Activated T-helper 1 cell treated with anti-CD3 and anti-CD28 coated beads, Interleukin-12 subunit alpha, Interleukin-12 subunit beta, Interleukin-2, Interleukin-4 antibody, amounts not matched to agents 30 ng/mL and 10 ng/mL and 1 ng/mL, durations not matched to agents 14 hours and 24 hours and 36 hours (primary cell): ENCODE measurements at places on chromosomes 11 and 22. TPM values are rescaled to one million over a fixed set of nuclear protein-coding genes. Genes with fewer than 3 reads are reported as not detected.
A peak's percentile ranks its signal among the peaks of the same experiment; 100 is the strongest.

Gene LRRN4CL
- total RNA-seq, result 0.17 and 0.26 TPM in 2 replicates

Gene DNAL4
- total RNA-seq, result 5.0 TPM in 2 replicates

Gene OR51B6
- not detected in 2 replicates for total RNA-seq

Gene OR52I1
- not detected in 2 replicates for total RNA-seq

Gene OVCH2
- not detected in 2 replicates for total RNA-seq

Gene IGLL1
- not detected in 2 replicates for total RNA-seq

Gene MCHR1
- not detected in 2 replicates for total RNA-seq

Gene ACTN3
- 0.05 TPM in 1 of 2 replicates, not detected in the other for total RNA-seq

Gene CRYBA4
- total RNA-seq, result not detected in 2 replicates

Gene P2RX6
- total RNA-seq, result 0.18 and 0.22 TPM in 2 replicates

- DNase-seq, result no peak
These were observed 145.8 kb upstream of the ARHGAP20 start for GRCh38 chr11:110857892-110858546.

GRCh38 chr11:94968334-94968958 lies 4.9 kb downstream of the CWC15 start:
- DNase-seq, result no peak

GRCh38 chr11:61155741-61156140 lies 5.5 kb downstream of the VPS37C start:
- DNase-seq, result no peak

DNA sequence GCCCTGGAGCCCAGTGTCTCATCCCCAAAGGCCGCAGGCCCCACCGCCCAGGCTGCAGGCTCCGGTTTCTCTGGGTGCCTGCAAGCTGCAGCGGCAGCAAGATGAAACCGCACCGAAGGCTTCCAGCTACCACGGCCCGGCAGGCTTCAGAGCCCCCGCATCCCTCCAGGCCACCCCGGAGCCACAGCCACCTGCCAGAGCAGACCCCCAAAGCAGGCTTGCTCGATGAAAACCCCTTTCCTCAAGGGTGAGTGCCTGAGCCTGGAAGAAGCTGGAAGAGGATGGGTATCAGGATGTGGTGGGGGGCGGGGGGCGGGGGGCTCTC lies 24.5 kb upstream of the GNB1L start:
- DNase-seq, result no peak

DNA sequence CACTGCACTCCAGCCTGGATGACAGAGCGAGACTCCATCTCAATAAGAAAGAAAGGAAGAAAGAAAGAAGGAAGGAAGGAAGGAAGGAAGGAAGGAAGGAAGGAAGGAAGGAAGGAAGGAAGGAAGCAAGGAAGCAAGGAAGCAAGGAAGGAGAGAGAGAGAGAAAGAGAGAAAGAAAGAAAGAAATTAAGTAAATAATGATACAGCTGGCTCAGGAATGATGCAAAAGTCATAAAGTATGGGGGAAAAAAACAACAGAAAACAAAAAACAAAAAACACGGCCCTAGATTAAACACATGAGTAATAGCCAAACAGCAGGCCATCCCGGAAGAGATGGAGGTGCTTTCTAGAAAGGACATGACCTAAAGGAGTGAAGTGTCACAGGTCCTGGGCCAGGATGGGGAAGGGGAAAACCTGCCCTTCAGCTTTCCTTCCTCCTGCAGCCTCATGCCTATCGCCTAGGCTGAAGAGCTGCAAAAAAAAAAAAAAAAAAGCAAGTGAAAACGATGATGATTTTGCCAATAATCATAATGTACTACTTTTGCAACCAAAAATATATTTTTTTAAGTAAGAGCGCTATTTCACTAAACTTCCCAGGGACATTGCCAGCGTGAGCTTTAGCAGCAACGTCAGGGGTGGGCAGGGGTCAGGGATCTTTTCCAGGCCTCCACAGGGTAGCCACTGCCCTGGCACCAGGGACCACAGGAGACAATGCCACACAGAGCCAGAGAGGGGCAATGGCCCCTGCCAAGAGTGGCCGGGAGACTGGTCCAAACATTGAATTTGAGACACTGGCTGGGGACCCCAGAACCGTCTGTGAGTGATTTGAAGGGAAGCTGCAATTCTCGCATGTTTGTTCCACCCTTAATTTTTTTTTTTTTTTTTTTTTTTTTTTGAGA lies 28.2 kb upstream of the TMPRSS4 start:
- no peak for DNase-seq

- DNase-seq, result no peak
These were observed 14.7 kb downstream of the GRIK4 start for GRCh38 chr11:120526241-120526640.

DNA sequence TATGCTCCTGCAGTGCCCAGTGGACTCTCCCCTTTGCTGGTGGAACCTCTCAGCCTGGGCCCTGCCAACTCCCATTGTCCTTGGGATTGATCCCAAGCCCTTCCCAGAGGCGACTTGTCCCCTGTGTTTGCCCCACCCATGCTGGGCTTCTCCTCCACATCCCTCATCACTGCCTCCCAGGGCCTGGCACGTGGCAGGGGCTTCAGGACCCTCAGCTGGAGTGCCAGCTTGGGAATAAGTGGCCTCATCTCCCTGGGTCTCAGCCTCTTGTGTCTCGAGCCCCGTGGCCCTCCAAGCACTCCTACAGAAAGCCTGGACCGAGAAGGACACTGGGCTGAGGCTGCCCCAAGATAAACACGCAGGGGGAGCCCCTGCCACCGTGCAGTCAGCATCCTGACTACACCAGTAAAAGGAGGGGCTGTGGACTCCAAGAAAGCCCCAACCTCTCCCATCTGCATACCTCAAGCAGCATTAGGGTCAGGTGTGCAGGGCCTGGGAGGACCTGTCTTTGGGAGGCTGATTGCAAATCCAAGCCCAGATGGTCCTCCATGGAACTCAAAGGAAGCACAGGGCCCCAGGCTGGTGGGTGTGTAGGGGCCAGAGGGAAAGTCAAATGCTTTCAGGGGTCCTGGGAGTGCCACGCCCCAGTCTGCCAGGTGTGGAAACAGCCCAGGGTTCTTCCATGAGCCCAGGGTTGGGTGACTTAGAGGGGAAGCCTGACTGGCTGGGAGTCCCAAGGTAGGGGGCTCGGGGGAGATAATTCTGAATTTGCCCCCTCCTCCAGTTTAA lies 9.5 kb upstream of the GNAZ start:
- DNase-seq, result no peak

DNA sequence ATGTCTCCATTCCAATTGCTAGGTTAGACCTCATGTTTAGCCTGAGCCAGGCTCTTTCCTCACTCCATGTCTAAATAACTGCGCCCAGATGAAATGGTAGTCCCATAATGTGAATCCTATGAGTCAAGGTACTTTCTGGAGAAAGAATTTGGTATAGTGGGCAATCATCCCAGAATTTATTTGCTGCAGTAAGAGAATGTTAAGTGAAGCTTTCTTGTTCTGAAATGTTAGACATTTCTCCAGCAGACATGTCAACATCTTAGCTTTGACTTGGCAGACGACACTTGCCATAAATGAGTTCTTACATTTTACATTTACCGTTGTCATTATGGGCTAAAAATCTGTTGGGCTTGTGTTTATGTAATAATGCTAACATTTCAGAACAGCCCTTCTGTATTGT lies 165.2 kb downstream of the PGR start:
- DNase-seq, result no peak

GRCh38 chr11:75541193-75542087 lies 15.7 kb upstream of the GDPD5 start:
- DNase-seq, result no peak

GRCh38 chr11:115710980-115711379 lies 206.8 kb upstream of the CADM1 start:
- DNase-seq, result no peak

DNA sequence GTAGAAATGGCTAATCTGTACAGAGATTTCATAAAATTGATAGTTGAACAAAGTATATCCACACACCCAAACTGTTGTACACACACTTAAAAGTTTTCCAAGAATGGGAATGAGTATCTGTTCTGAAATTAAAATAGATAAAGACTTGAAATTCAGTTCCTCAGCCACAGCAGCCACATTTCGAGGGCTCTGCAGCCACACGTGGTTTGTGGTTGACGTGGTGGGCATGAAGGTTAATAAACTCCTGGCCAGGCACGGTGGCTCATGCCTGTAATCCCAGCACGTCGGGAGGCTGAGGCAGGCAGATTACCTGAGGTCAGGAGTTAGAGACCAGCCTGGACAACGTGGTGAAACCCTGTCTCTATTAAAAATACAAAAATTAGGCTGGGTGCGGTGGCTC lies 24.0 kb downstream of the TPST2 start:
- no peak for DNase-seq

DNA sequence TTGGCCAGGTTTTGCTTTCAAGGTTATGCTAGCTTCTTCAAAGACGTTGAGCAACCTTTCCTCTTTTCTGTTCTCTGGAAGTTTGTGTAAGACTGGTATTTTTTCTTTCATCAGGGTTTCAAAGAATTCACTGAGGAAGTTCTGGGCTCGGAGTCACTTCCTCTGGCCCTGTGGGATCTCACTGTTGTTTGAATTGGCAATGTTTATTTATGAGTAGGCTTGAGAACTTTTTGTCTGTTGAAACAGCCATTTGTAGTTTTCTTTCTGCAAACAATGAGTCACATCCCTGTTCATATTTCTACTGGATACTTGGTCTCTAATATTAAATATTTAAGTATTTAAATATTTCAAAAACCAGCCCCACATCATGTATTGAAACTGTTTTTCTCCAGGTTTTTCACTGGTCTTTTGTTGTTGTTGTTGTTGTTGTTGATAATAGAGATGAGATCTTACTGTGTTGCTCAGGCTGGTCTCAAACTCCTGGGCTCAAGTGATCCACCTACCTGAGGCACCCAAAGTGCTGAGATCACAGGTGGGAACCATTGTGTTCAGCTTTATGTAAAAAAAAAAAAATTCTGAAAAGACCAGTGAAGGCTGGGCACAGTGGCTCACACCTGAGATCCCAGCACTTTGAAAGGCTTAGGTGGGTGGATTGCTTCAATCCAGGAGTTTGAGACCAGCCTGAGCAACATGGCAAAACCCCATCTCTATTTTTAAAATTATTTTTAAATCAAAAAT lies 26.9 kb downstream of the SUSD2 start:
- no peak for DNase-seq

DNA sequence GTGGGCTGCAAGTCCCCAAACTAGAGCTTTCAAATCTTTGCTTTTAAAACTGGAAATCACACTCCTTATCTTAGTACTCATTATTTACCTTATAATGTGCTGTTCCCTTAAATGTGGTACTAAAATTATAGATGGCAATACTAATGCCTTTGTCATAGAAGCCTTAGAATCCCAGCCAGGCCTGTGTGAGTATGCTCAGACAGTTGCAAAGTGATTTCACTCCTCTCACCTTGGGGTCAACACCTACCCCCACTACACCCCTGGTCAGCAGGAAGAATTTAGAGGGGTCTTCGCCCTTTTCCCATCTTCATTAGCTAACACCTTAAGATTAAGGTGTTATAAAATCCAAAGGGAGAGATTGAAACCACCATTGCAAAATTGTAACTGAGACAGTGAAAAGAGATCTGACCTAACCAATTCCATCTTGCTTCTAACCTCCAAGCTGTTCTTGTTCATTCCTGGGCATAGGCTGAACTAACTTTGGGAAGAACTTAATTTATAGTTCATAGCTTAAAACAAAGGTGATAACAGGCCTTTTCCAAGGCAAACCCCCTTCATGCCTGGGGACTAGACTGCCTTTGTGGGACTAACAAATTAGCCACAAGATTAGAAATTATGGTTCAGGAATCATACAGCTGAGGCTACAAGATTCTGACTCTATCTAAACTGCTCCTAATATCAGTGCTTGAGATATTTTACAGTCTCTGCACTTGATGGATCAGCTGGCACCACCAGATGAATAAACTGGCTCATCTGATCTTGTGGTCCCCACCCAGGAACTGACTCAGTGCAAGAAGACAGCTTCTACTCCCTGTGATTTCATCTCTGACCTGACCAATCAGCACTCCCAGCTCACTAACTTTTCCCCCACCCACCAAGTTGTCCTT lies 10.4 kb upstream of the MRPL17 start:
- no peak for DNase-seq

DNA sequence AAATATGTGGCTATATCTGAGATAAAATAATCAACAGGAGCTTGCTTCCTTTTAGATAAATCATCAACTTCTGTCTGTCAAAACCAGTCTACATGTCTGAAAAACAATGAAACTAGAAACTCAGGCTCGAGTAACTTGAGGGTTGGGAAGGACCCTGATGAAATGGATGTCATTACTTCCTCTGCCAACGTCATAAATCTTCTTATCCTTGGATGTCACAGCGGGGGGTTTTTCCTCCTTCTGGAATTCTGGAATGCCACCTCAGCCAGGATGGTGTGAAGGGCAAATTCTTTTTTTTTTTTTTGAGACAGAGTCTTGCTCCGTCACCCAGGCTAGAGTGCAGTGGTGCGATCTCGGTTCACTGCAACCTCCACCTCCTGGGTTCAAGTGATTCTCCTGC lies 13.4 kb downstream of the LGR4 start:
- no peak for DNase-seq

DNA sequence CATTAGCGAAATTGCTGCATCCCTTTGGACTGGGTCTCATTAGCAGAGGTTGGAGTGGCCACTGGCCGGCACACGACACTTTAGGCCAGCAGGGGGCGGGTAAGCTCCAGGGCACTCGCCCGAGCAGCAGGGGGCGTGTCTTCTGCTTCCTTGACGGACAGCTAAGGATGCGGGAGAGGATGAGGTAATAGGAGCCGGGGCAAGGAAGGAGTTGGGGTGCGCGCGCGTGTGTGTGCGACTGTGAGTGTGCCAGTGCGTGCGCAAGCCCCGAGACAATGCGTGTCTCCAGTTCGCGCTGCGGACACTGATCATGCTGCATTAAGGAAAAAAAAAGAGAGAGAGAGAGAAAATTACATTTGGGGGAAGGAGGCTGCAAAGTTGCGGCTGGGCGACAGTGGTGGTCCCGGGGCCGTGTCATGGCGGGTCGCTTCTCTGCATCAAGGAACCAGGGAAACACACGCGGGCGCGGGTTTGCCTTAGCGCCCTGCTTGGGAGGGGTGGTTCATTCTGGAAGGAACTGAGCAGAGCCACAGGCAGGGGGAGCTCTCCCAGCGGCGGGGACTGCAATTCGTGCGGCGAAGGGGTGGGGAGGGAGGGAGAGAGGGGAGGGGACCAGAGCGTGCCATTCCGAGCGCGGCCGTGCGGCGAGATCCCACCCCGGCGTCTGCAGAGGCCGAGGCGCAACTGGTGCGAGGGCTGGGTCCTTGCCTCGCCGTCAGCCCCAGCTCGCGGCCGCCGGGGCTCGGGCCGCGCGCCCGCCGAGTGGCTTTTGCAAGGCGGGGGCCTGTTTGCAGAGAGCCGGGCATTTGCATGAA lies at the start of gene DTX4:
DTX4 (plus strand) TSS at position 625 of the 815 bp plus-strand sequence. CDS start 464 bp downstream, outside the sequence.
- DNase-seq, result peak; percentile 84

DNA sequence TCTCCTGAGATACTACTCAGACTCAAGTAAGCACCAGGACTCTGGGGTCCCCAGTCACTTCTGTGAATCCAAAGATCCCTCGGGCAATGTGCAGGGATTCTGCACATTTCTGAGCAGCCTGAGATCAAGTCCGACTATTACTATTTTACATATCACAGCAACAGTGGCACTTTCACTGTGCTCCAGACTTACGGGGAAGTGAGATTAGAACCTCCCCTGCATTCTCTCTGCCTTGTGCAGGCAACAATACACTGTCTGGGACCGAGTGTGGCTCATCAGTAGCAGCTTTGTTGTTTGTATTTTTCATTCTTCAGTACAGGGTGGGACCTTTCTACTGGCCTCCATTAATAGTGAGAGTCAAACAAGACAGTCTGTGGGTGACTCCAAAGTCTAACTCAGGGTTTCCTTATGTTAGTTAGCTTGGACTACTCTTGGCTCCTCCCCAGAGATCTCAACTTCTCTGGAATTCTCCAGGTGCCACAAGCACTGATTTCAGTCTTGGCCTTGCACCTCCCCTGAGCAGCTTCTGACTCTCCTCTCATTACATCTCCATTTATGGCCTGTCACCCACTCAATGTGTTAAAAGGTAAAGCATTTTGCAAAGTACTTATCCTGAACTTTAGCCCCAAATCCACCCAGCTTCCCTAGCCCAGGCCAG lies 76.2 kb upstream of the TOP3B start:
- no peak for DNase-seq
